ENCODE measurements at places on chromosomes 4 and X.

- no peak overlapping the region for H3K27ac ChIP-seq
- H3K36me3 ChIP-seq = peaks cover 4% of the 10 kb centered on the region
- no peak for DNase-seq
- no peak overlapping the region for H3K4me3 ChIP-seq
Measured at GRCh38 chrX:46628460-46629371, 55.2 kb downstream of the CHST7 start.

GRCh38 chr4:110296892-110297291, 98.5 kb upstream of the ELOVL6 start:
- H3K36me3 ChIP-seq = no peaks in the 10 kb centered on the region
- DNase-seq = no peak
- H3K27me3 ChIP-seq = peaks cover 3% of the 10 kb centered on the region
- no peak overlapping the region for H3K27ac ChIP-seq

GRCh38 chr4:81690871-81691270, 219.2 kb upstream of the RASGEF1B start:
- no peaks in the 10 kb centered on the region for H3K36me3 ChIP-seq
- H3K27me3 ChIP-seq = no peaks in the 10 kb centered on the region
- peaks cover 5% of the 10 kb centered on the region for H3K4me1 ChIP-seq
- H3K4me3 ChIP-seq = no peak overlapping the region
- DNase-seq = no peak

- no peak overlapping the region for H3K4me3 ChIP-seq
- peaks cover 10% of the 10 kb centered on the region for H3K4me1 ChIP-seq
- no peak for DNase-seq
- H3K27me3 ChIP-seq = no peaks in the 10 kb centered on the region
- peaks cover 1% of the 10 kb centered on the region for H3K36me3 ChIP-seq
Measured at GRCh38 chr4:94412658-94413038, 39.1 kb upstream of the PDLIM5 start.

DNA sequence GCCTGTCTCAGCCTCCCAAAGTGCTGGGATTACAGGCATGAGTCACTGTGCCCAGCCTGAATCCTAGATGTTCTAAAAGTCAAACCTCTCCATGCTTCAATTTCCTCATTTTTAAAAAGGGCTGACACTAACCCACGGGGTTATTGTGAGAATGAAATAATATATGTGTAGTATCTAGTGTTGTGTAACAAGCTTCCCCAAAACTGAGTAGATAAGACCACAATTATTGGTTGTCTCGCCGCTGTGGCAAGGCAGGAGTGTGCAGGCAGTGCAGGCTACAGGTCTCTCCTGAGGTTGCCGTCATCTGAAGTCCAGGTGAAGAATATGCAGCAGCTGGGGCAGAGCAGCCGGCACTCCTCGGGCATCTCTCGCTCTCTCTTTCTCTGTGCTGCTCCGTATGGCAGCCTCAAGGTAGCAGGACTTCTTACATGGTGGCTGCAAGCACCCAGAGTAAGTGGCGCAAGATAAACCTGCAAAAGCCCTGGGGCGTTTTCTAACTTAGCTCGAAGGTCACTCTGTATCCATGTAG, 30.9 kb downstream of the RAB33B start:
- H3K36me3 ChIP-seq = no peaks in the 10 kb centered on the region
- H3K27me3 ChIP-seq = no peaks in the 10 kb centered on the region
- no peaks in the 10 kb centered on the region for H3K4me1 ChIP-seq
- no peak for DNase-seq
- H3K27ac ChIP-seq = no peak overlapping the region
- no peak overlapping the region for H3K4me3 ChIP-seq

DNA sequence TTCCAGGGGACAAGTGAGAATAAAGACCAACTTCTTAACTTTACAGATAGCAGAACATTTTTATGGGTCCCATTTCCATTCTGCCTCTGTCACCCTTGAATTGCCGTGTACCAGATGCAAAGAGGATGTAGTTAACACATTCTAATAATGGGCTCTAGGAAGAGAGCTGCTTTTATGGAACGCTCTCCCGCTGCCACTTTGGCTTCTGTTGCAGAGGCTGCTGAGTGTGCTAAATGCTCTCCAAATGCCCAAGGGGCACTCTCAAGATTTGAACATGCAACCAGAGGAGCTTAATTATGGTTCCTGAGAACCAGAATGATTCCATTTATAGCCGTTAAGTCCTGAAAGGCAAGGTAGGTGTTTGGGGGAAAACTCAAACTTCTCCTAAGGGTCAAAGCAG, 28.1 kb upstream of the GPC3 start:
- DNase-seq = no peak
- H3K4me3 ChIP-seq = no peak overlapping the region
- H3K4me1 ChIP-seq = peaks cover 14% of the 10 kb centered on the region
- H3K27me3 ChIP-seq = no peaks in the 10 kb centered on the region
- H3K36me3 ChIP-seq = no peaks in the 10 kb centered on the region

GRCh38 chr4:138455097-138455496, 212.9 kb upstream of the SLC7A11 start:
- H3K27ac ChIP-seq = no peak overlapping the region
- peaks cover 2% of the 10 kb centered on the region for H3K4me1 ChIP-seq
- no peak for DNase-seq
- H3K4me3 ChIP-seq = no peak overlapping the region

- no peak for DNase-seq
- H3K27me3 ChIP-seq = peaks cover 11% of the 10 kb centered on the region
- H3K27ac ChIP-seq = no peak overlapping the region
- no peaks in the 10 kb centered on the region for H3K4me1 ChIP-seq
- H3K4me3 ChIP-seq = no peak overlapping the region
Measured at GRCh38 chr4:6239486-6239885, 30.2 kb upstream of the WFS1 start.

GRCh38 chr4:161920304-161921052, 243.3 kb downstream of the FSTL5 start:
- no peaks in the 10 kb centered on the region for H3K27me3 ChIP-seq
- peak overlapping the region; percentile 8 for H3K27ac ChIP-seq
- no peak for DNase-seq
- no peaks in the 10 kb centered on the region for H3K4me1 ChIP-seq
- H3K4me3 ChIP-seq = no peak overlapping the region

- peaks cover 2% of the 10 kb centered on the region for H3K4me1 ChIP-seq
- no peak for DNase-seq
- no peak overlapping the region for H3K4me3 ChIP-seq
Measured at GRCh38 chr4:1648962-1649361, 35.2 kb downstream of the FAM53A start.

DNA sequence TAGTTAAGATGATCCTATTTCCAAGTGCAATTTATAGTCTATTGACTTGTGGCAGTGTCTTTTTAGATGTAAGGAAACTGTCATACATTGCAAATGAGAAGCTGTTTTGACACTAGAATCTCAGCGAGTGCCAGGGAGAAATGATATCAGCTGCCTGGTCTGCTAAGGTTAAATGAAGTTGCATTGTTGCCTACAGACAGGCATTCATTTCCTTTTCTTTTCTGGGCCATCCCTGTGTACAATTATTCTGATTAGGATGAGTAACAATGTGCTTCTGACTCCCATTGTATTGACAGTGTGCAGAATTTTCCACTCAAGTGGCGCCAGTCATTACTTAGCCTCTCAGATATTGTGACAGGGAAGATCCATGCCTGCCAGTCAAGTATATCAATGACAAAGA, 231.2 kb downstream of the GPAT3 start:
- H3K4me3 ChIP-seq = no peak overlapping the region
- peaks cover 2% of the 10 kb centered on the region for H3K27me3 ChIP-seq
- no peaks in the 10 kb centered on the region for H3K36me3 ChIP-seq
- H3K4me1 ChIP-seq = peaks cover 2% of the 10 kb centered on the region
- no peak overlapping the region for H3K27ac ChIP-seq

DNA sequence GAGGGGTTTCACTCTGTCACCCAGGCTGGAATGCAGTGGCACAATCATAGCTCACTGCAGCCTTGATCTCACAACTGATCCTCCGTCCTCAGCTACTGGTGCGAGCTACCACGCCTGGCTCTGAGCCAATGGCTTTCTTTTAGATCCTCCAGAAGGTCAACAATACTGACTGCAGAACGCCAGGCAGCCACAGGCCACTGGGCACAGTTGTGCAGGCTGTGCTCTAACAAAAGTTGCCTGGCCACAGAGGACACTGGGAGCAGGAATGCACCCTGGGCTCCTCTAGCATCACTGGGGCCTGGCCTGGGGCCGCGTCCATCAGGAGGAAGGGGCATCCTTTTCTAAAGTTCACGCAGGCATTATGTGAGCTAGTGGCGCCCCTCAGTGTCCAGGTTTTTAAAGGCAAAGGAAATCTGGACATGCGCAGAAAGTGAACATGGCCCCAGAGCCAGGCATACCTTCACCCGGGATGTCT, 14.9 kb upstream of the PORCN start:
- no peak overlapping the region for H3K4me3 ChIP-seq
- H3K4me1 ChIP-seq = no peaks in the 10 kb centered on the region
- no peak overlapping the region for H3K27ac ChIP-seq
- H3K27me3 ChIP-seq = no peaks in the 10 kb centered on the region

- no peaks in the 10 kb centered on the region for H3K36me3 ChIP-seq
- DNase-seq = no peak
- H3K27ac ChIP-seq = no peak overlapping the region
- no peaks in the 10 kb centered on the region for H3K4me1 ChIP-seq
- H3K27me3 ChIP-seq = no peaks in the 10 kb centered on the region
Measured at GRCh38 chrX:66684196-66684595, 45.3 kb upstream of the EDA2R start.

GRCh38 chr4:69749771-69750170, 10.6 kb downstream of the SULT1B1 start:
- no peak for DNase-seq
- H3K27me3 ChIP-seq = no peaks in the 10 kb centered on the region
- no peak overlapping the region for H3K4me3 ChIP-seq
- no peak overlapping the region for H3K27ac ChIP-seq
- H3K36me3 ChIP-seq = no peaks in the 10 kb centered on the region

- peaks cover 14% of the 10 kb centered on the region for H3K36me3 ChIP-seq
- H3K27ac ChIP-seq = peak overlapping the region; percentile 50
- H3K4me1 ChIP-seq = peaks cover 23% of the 10 kb centered on the region
- H3K4me3 ChIP-seq = no peak overlapping the region
- no peaks in the 10 kb centered on the region for H3K27me3 ChIP-seq
Measured at GRCh38 chr4:159110961-159111360, 8.1 kb downstream of the RAPGEF2 start.

- H3K4me3 ChIP-seq = no peak overlapping the region
- H3K4me1 ChIP-seq = peaks cover 4% of the 10 kb centered on the region
- no peaks in the 10 kb centered on the region for H3K36me3 ChIP-seq
- no peaks in the 10 kb centered on the region for H3K27me3 ChIP-seq
- no peak for DNase-seq
- H3K27ac ChIP-seq = no peak overlapping the region
Measured at GRCh38 chr4:108940149-108940548, 177.3 kb upstream of the ETNPPL start.

GRCh38 chrX:7714351-7714750, 128.6 kb upstream of the VCX start:
- H3K27me3 ChIP-seq = no peaks in the 10 kb centered on the region
- DNase-seq = no peak

DNA sequence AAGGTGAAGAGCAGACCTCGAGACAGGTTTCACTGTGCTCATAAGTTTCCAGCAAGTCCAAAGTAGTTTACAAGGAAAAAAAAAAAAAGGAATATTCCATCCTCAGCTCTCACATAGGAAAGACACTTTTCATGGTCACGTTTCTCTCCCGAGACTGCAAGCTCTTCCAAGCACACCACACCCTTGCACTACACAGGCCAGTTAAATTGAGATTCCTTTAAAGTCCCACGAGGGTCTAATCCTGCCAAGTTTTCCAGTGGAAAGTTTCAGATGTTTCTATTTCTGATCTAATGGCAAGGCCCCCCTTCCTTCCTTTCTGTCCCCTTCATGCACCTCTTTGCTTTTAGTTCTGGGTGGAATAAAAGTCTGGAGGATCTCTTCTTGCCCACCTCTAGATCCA, 67.9 kb upstream of the PCDH19 start:
- no peak overlapping the region for H3K27ac ChIP-seq
- no peaks in the 10 kb centered on the region for H3K27me3 ChIP-seq
- H3K36me3 ChIP-seq = no peaks in the 10 kb centered on the region
- H3K4me1 ChIP-seq = no peaks in the 10 kb centered on the region
- H3K4me3 ChIP-seq = no peak overlapping the region
- no peak for DNase-seq

DNA sequence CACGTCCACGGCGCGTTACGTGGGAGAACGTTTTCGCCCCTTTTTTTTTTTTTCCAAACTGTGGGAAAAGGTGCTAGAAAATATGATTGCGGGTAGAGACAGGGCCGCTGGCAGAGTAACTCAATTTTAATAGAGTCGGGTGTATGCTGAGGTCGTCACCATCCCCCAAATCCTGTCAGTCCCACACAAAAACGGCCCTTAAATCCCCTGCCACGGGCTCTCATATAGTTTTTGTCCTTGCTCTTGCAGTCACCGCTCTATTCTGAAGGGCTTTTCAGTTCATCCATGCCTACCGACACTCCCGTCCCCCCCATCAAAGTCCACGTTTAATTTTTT, 796 bp upstream of the MED14 start:
- H3K36me3 ChIP-seq = peaks cover 6% of the 10 kb centered on the region
- H3K27me3 ChIP-seq = no peaks in the 10 kb centered on the region
- H3K4me1 ChIP-seq = peaks cover 28% of the 10 kb centered on the region
- peak overlapping the region; percentile 99 for H3K27ac ChIP-seq
- H3K4me3 ChIP-seq = peak overlapping the region; percentile 87

- no peak for DNase-seq
- H3K36me3 ChIP-seq = no peaks in the 10 kb centered on the region
- no peak overlapping the region for H3K27ac ChIP-seq
- no peaks in the 10 kb centered on the region for H3K27me3 ChIP-seq
- peaks cover 2% of the 10 kb centered on the region for H3K4me1 ChIP-seq
Measured at GRCh38 chr4:67366311-67366861, 178.9 kb downstream of the CENPC start.

DNA sequence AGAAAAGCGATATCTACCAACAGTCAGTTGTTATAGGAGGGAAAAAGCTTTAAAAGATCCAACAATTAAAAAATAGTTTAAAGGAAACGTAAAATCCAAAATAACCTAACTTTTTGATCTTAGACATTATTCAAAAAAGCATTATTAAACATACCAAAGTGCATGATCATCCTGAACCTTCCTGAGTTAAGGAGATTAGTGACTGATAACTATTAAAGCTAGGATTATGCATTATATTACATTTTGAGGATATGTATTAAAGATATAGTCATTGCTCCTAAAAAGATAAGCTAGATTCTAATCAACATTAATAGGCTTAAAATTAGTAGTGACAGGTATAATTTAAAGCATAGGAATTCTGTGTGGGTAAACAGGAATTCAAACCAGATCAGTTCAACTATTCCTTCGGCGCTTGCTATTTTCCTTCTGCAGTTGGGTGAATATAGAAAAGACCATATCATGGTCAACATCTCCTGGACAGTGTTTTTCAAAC, 139.6 kb downstream of the ADAMTS3 start:
- DNase-seq = no peak
- no peak overlapping the region for H3K27ac ChIP-seq
- no peaks in the 10 kb centered on the region for H3K36me3 ChIP-seq
- no peaks in the 10 kb centered on the region for H3K27me3 ChIP-seq

GRCh38 chr4:48949518-48950219, 36.4 kb upstream of the CWH43 start:
- no peak overlapping the region for H3K27ac ChIP-seq
- peaks cover 1% of the 10 kb centered on the region for H3K36me3 ChIP-seq
- no peak overlapping the region for H3K4me3 ChIP-seq
- DNase-seq = no peak
- H3K4me1 ChIP-seq = peaks cover 4% of the 10 kb centered on the region
- no peaks in the 10 kb centered on the region for H3K27me3 ChIP-seq

Data from progenitor cell of endocrine pancreas (in vitro differentiated cells).